Activated T-cell treated with anti-CD3 and anti-CD28 coated beads for 1 hour (primary cell): ENCODE measurements at places on chromosomes 2 and 18.

DNA sequence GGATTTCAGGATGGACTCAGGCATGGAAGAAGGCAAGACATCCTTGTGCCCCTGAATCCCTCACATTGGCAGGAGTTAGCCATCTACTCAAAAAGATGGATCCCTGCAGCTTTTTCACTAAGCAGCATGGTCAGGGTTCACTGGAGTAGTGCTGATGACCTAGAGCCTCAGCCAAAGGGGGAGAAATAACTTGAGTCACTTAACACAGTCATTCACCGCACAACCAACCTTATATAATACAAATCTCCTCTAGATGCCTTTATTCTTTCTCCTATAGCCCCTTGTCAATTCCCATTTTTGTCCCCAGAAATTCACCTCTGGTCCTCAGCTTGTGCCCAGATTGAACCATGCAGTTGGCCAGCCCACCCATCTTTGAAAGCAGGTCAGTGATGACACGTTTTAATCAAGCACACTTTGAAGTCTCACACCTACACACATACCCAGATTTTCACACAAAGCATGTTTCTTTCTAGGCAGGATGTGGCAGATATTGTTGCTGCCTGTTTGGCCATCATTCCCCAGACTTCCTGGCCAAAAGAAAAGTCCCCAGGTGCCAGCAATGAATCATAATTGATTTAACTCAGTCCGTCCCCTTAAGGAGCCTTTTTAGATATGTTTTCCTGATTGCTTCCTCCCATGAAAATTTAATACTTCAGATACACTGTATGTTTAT lies 84.2 kb downstream of the LBH start:
- no peak for DNase-seq

GRCh38 chr2:101267671-101268656 lies 15.3 kb downstream of the CNOT11 start:
- no peak for DNase-seq

- DNase-seq, result no peak
Measured at GRCh38 chr2:217095511-217096205, 235.8 kb upstream of the TNP1 start.

- no peak for DNase-seq
Measured at GRCh38 chr2:95082477-95082876, 39.1 kb downstream of the MRPS5 start.

DNA sequence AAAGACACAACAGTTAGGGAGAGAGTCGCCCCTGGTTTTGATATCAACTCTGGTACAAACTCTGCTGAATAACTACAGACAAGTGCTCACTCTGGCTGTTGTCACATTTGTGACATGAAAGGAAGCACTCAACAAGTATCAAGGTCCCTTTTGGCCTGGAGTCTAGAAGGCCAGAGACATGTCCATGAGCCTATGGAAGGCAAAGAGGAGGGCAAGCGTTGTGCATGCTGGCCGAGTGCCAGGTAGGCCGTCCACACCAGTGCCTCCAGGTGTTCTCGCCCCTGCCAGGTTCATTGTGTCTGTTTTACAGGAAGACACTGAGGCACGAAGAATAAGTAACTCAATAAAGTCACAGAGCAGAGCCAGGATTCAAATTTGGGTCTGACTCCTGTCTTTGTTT lies 21.1 kb downstream of the ILKAP start:
- DNase-seq, result no peak
